ENCODE measurements at places on chromosomes 2 and 18. TPM values are rescaled to one million over a fixed set of nuclear protein-coding genes. Genes with fewer than 3 reads are reported as not detected.
A peak's percentile ranks its signal among the peaks of the same experiment; 100 is the strongest.

- no peak for DNase-seq
Measured at GRCh38 chr2:80670763-80671162, 366.2 kb upstream of the LRRTM1 start.

- no peak for DNase-seq
Measured at GRCh38 chr2:181036848-181037603, 56.6 kb downstream of the UBE2E3 start.

DNA sequence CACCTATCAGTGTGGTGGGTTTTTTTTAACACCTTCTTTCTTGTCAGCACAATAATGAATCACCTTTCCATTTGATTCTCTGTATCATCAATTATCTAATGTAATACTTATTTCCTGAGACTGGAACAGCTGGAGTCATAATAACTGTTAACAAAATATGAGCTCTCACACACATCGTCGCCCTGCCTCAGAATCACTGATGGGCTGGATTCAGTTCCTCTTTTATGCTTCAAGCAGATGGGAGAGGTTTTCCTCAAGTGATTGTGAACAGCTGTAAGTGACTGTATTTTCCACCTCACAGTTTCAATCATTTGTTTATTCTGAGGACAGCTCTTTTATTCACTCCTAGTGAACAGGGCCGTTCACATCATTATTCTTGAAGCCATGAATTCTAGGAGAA lies 330.2 kb downstream of the DSC3 start:
- no peak for DNase-seq

DNA sequence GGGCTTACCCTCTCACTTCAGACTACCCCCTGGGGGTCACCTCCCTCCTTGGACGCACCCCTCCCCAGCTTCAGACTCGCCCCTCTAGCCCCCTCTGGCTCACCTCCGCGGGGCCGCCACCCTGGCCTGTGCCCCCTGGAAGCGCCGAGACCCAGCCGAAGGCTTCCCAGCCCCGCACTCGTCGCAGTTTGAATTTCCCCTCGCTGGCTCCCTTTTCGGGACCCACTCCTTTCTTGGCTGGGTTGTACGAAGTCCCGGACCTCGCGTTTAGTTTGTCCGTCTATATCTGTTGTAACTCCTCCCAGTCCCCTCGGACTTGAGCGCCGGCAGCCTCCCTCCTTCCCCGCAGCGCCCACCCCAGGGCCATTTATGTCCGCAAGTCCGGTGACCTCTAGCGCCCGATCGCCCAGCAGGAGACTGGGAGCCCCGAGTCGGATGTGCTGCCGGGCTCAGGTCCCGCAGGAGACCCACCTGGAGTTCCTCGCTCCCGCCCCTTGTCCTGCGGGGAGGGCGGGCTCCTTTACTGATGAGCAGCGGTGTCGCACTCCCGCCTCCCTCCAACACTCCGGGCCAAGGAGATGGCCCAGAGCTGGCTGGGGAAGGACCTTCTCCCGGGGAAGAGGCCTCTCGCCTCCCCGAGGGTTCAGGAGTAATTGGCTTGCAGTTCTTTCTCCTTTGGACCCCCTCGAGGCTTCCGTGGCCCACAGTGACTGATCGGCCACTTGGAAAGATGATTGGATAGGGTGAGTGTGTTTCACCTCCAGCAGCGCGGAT lies 692 bp upstream of the RAX start:
- no peak for DNase-seq

DNA sequence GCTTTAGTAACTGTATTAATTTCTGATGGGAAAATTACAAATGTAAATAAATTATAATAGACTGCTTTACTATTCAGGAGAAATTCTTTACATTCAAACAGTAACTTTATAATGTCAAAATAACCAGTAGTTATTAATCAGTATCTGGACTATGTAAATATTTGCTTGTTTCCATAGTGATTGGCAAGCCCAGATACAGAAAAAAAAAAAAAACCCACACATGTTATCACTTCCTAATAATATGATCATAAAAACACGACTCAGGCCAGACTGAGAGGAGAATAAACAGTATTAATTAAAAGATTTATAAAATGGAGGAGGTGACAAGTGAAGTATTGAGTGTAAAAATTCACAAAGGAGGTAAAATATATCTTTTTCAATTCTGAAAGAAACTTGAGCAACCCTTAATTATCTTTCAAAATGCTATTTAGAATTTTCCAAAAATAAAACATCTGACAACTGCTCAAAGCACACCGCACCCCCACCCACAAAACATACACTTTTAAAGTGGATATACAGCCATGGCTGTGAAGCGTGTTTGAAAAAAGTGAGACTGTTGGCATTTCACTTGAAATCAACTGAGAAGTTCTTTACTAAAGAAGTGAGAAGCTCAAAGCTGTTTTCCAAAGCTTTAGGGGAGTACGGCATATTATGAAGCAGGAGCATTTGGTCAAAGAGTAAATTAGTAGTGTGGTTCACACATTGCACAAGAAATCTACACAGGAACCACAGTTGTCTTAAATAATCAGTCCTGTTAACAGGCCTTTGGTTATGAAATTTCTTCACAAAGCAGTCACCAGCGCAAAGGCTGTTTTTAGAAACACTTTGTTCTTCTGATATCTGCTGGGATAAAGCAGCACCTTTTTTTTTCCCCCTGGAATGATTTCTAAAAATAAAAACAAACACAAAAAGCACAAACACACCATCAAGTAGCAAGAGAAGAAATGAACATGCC lies 475.8 kb downstream of the TXNL1 start:
- peak; percentile 68 for DNase-seq

DNA sequence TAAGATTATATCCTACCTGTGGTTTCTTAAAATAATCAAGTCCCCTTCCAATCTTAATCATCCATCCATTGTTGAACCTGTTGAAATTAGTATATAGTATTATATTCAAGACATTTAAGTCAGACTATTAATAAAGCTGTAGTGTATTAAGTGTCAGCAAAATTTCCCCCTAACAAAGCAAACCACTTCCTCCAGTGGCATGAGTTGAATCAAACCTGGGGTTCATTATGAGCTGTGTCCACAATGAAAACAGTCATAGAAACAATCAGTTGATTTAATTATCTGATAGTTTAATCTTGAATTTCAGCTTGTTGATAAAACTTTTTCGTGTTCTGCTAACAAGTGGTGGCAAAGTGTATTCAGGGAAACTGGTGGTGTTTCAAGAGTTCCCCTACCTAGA lies 11.3 kb downstream of the MITD1 start:
- no peak for DNase-seq

GRCh38 chr2:195682077-195682476 lies 25.1 kb downstream of the SLC39A10 start:
- no peak for DNase-seq

DNA sequence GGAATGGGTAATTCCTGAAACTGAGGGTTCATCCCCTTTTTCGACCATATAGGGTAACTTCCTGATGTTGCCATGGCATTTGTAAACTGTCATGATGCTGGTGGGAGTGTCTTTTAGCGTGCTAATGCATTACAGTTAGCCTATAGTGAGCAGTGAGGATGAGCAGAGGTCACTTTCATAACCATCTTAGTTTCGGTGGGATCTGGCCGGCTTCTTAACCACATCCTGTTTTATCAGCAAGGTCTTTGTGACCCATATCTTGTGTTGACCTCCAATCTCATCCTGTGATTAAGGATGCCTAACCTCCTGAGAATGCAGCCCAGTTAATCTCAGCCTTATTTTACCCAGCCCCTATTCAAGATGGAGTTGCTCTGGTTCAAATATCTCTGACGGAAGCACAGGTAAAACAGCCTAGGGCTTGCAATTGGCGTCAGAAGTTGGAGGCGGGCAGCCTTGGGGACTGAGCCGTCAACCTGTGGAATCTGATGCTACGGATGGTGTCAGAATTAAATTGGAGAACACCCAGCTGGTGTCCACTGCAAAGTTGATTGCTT lies 19.5 kb downstream of the RALBP1 start:
- no peak for DNase-seq

- DNase-seq: no peak
Measured at GRCh38 chr18:22840606-22841144, 92.5 kb upstream of the RBBP8 start.

GRCh38 chr2:156322051-156322685 lies 10.4 kb downstream of the NR4A2 start:
- DNase-seq: no peak

- no peak for DNase-seq
Measured at GRCh38 chr2:48617618-48618017, at the start of gene GTF2A1L. GTF2A1L (plus strand) TSS chr2:48617856; CDS start chr2:48617875, 19 bp downstream.

GRCh38 chr2:109193807-109194619 lies 65.0 kb downstream of the SH3RF3 start:
- no peak for DNase-seq

DNA sequence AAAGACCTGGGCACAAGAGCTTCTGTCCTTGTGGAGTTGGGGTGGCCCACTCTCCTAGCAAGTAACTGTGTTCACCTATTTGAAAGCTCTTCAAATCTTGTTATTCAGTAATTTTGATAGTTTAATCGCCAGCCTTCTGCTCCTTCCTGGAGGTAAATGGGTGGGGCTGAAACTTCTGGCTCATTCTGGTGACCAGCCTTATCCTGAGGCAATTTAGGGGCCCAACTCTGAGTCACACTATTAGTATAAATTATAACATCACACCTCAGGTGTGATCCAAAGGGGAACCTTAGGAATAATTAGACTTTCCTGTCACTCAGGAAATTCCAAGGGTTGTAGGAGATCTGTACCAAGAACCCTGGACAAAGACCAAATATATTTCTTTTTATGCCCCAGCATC lies 255.8 kb upstream of the RGPD4 start:
- DNase-seq: no peak

DNA sequence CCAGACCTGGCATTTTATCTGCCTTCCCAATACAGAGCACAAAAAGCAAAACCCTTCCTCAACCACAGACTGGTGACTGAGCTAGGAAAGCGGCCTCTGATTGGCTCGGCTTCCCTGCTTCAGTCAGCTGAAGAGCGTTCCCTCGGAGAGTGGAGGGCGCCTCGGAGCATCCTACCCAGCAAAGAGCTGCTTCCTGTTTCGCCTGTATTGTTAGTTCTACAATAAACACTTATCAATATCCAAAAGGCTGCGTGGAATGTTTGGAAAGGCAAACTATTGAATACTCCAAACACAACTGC lies 125.0 kb downstream of the CACNB4 start:
- peak; percentile 36 for DNase-seq

GRCh38 chr2:72538486-72538885 lies 287.3 kb downstream of the EXOC6B start:
- DNase-seq: no peak

DNA sequence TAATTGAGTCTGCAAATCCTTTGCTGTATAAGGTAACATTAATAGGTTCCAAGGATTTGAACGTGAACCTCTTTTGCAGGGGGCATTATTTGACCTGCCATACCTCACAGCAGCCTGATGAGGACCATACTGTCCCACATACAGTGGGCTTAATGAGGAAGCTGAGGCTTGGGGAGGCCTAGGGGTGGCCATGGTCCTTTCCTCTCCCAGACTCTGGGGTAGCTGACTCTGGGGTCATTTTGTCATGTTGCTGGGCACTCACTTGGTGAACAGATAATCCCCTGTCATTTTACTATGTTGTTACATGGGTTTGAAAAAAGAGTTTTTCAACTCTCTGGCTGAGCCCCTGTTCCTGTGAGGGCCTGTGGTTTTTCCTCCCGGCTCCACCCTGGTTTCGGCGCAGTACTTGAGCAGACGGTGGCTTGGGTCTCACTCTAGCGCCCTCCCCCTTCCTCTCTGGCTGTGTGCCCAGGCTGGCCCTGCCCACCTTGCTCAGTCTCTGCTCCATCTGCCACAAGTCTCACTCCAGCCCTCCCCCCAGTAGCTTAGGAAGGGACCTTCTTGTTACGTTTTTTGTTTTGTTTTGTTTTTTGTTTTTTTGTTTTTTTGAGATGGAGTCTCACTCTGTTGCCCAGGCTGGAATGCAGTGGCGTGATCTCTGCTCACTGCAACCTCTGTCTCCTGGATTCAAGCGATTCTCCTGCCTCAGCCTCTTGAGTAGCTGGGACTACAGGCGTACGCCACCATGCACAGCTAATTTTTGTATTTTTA lies 21.0 kb downstream of the INPP4A start:
- peak; percentile 60 for DNase-seq

DNA sequence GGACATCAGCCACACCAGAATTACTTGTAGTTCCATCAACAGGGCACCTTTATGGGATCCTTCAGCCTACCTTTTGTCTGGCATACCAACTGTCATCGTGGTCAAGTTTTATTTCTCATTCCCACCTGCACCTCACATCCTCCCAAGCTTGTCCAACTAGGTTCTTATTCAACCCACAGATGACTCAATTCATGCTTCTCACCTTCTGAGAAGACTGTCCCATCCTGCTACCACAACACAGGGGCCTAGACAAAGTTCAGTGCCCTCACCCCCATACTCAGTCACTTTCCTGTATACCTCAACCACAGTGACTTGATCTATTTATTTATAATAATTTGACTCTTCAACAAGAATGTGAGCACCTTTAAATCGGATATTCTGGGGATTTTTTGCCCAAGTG lies 114.4 kb upstream of the ACVR1C start:
- no peak for DNase-seq

DNA sequence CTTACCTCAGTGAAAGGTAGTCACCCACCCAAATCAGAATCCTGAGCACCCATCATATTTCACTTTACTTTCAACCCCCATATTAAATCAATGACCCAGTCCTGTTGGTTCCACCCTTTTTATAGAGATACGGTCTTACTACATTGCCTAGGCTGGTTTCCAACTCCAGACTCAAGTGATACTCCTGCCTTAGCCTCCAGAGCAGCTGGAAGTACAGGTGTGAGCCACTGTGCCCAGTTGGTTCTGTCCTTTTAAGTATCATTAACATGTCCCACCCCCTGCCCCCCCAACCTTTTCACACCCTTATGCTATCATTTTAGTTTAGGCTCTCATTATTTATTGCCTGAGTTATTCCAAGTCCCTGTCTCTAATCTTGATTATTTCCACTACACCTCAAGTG lies 28.7 kb downstream of the MSH6 start:
- DNase-seq: no peak

GRCh38 chr2:73998933-73999332 lies 14.2 kb downstream of the TET3 start:
- no peak for DNase-seq

DNA sequence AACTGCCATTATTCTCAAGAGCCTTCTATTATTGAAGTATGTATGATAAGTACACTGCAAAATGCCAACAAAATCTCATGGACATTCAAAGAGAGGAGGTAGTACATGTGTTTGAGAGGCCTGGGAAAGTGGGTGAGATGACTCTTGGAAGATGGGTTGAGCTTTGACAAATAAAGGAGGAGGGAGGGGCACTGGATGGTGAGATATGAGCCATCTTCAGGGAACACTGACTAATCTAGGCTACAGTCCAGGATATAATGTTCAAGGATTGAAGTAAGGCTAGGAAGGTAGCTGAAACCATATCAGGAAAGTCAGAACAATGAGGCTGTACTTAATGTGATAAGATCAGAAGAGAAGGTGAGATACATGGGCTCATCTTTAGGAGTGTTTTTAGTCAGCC lies 559.7 kb downstream of the ZEB2 start:
- DNase-seq: no peak

GRCh38 chr2:20444101-20444992 lies 2.5 kb upstream of the RHOB start:
- no peak for DNase-seq

GRCh38 chr2:63054841-63055225 lies 4.2 kb downstream of the OTX1 start:
- no peak for DNase-seq

PPP4R3B gene
- polyA plus RNA-seq: 47.5 TPM

ITM2C gene
- polyA plus RNA-seq: 123 TPM

SEPTIN10 gene
- polyA plus RNA-seq: 101 TPM

SLC38A11 gene
- polyA plus RNA-seq: 9.2 TPM

NMS gene
- polyA plus RNA-seq: not detected

ABCG5 gene
- polyA plus RNA-seq: 0.07 TPM

GCG gene
- 17.0 TPM for polyA plus RNA-seq

C1QL2 gene
- polyA plus RNA-seq: not detected

C2orf80 gene
- polyA plus RNA-seq: not detected

LIMS3 gene
- polyA plus RNA-seq: 6.1 TPM

CD8B2 gene
- polyA plus RNA-seq: not detected

KDM3A gene
- polyA plus RNA-seq: 61.5 TPM

C2orf92 gene
- 31.4 TPM for polyA plus RNA-seq

Data from muscle of arm (tissue), 14 donors.